ENCODE measurements at places on chromosomes 6 and 20.
A peak's percentile ranks its signal among the peaks of the same experiment; 100 is the strongest.

DNA sequence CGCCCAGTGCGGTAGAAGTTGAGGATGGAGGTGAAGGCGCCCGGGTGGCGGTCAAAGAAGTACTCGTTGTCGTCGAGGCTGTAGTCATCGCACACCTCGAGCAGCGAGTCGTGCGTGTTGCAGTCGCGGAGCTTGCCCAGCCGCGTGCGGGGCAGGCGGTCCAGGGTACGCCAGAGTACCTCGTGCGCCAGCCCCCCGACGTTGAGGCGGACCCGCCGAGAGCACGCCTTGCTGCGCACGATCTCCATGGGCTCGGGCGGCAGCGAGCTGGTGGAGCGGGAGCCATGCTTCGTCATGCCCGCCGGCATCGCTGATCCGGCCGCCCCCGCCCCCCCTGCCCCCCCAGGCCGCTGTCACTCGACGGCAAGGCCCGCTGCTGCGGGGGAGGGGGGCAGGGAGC is 295 bp downstream of the KCNB1 start:
- DNase-seq = no peak

- DNase-seq = no peak
Measured at GRCh38 chr6:3370361-3371221, 86.3 kb downstream of the SLC22A23 start.

GRCh38 chr6:53532061-53532797 is 12.7 kb downstream of the GCLC start:
- no peak for DNase-seq

- DNase-seq = no peak
Measured at GRCh38 chr6:136347847-136348246, 58.2 kb upstream of the BCLAF1 start.

DNA sequence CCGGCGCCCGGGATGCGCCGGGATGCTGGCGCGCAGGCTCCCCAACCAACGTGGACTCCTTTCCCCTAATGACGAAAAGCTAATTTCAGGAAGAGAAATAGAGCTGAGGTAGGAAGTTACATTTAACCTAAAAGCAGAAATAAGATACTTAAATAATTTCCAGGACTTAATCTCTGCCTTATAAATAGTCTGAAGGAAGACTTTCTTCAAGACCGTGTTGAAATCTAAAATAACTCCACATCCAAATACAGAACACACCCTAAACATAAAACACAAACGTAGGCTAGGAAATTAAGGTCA is 1.3 kb downstream of the ASF1A start:
- DNase-seq = no peak

DNA sequence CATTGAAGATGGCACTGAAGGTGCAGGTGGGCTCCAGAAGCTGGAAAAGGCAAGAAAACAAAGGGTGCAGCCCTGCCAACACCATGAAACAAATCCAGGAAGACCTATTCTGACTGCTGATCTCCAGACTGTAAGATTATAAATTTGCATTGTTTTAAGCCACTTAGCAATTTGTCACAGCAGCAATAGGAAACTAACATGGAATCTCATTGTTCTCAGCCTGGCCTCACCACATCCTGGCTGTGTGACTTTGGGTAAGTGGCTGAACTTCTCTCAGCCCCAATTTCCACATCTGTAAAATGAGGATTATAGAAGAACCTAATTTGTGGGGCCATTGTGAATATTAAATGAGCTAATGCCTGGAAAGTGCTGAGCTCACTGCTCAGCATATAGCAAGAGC is 160.4 kb upstream of the MAFB start:
- no peak for DNase-seq

- DNase-seq = no peak
Measured at GRCh38 chr6:153624528-153624927, 414.5 kb upstream of the OPRM1 start.

DNA sequence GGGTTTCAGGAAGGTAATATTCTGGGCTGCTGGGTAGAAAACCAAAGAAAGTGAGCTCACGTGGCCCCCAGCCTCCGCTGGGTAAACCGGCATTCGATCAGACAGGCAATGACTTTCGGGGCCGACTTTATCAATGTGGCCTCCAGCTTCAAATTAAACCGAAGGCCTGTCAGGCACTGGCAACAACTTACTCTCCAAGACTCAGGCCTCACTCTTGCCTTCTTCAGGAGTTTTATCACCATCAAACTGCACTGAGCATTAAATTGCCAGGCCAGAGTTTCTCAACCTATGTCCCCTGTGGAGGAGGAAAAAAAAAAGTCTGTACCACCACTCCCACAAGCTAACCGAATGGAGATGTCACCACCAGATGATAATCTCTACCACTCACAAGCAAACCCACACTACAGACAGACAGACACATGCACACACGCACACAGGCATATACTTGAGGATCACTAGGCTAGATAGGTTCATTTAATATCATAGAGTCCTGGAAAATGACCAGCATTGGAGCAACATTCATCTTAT is 1.1 kb upstream of the MBOAT1 start:
- DNase-seq = no peak

DNA sequence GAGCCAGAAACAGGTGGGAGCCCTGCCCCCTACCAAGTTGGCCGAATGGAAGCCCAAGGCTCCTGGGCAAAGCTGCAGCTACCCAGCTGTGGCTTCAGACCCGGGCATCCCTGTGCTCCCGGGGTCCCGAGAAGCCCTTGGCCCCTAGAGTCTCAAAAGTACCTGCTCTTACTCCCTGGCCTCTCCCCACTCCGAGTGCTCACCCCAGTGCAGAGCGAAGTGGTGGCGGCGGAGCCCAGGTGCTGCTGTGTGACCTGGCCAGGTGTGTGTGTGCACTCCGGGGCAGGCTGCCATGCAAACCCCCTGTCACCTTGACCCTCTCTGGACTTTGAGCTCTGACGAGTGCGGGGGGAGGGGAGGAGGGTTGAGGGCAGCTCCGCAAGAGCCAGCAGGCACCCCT is 493.8 kb upstream of the MANEA start:
- DNase-seq = no peak

DNA sequence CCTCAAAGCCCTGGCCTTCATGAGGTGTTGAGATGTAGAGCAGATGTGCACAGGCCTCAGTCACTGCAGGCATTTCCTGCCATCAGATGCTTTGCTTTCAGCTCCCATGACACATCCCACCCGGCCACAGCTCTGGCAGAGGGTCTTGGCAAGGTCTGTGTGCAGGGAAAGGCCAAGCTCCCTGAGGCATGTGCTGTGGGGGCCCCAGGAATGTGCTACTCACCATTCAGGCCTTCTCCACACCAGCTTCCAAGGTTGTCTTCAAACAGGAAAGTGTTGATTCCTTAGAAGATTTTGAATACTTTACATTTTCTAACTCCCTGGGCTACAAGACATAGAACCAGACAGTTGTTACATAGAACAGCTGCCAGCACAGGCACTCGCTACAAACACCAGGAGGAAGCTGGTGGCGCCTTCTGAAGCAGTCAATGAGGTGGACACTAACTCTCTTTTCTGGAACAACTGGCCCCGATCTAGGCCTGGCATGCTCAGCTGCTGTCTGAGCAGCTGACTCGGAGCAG is 27.8 kb downstream of the CASS4 start:
- DNase-seq = no peak

GRCh38 chr6:148249160-148249559 is 93.5 kb upstream of the SASH1 start:
- DNase-seq = no peak

DNA sequence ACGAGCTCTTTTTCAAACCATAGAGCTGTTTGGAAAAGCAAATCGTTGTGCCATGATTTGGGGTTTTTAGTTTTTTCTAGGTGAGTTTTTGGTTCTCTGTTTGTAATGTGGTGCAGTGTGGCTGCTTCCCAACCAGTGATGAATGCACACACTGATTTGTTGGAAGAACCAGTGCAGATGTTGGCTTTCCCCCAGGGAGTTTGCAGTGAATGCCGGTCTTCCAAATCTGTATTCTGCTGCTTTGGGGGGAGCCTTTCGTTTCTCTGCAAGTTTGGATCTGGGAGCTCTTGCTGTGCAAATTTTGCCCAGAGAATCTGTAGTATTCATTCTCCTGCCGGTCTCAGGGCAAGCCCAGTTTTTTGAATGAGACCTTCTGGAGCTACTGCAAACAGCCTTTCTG is 14.5 kb downstream of the HECA start:
- no peak for DNase-seq

DNA sequence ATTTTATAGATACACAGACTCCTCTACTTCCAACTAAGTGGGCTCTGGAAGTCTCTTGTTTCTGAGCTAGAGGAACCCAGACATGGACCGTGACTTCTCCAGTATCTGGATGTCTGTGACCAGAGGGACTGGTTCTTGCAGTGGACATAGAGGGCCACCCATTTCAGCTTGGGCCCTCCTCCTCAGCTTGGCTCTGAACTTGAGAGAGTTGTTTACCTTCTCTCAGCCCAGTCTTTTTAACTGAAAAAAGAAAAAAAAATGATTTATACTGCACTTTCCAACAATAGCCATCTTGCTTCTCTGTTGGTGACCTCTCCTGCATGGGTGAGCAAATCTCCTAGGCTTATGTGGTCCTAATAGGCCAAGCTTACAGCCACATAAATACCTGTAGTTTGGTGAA is 60.3 kb upstream of the TMEM181 start:
- no peak for DNase-seq

DNA sequence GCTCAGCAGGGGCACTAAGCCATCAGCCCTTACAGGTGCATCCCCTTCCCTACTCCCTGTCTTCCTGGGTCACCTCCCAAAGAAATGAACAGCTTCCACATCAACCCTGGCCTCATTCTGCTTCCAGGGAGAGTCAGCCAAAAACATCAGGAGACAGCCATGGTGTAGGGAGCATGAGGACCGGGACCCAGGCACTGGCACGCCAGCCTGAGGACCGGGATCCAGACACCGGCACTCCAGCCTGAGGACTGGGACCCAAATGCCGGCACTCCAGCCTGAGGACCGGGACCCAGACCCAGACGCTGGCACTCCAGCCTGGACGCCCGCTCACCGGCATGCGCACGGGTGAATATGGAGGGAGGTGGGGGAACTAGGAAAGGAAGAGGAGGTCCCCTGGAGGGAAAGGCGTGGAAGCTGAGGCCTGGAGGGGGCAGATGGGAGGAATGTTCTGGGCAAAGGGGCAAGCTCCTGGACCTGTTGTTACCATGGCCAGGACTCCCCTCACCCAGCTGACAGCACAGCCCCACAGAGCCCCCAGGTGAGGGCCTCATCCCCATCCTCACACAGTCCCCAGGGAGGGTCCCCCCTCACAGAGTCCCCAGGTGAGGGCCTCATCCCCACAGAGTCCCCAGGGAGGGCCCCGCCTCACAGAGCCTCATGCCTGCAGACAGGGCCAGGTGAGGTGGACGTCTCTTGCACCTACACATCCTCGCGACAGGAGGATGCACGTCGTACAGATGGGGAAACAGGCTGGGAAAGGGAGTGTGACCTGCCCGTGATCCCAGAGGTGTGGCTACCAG is 26.0 kb upstream of the MRGBP start:
- no peak for DNase-seq

GRCh38 chr6:14047151-14047740 is 70.3 kb upstream of the CD83 start:
- no peak for DNase-seq

GRCh38 chr6:3280866-3281465 is 22.2 kb downstream of the PSMG4 start:
- no peak for DNase-seq

GRCh38 chr6:119720160-119720559 is 370.6 kb upstream of the MAN1A1 start:
- DNase-seq = no peak

DNA sequence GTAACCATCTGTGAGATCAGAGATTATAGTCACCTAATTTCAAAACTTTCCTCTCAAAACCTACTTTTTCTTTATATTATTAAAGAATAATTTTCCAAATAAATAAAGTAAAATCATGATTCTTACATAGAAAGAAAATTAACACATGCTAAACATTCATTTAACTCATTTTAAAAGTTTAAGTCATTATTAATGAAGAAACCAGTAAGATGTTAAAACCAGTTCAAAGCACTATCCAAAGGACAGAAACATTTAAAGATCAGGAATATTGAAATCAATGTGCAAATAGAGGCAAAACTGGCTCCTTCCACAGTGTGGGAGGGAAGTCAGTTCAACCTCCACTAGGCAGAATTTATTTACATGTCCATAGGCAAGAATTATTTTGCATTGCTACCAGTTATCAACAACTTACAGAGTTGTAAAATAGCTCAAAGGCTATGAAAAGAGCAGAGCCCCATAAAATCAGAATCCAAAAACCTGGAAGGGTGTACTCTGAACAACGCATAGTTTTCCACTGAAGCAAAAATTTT is 146.9 kb downstream of the KHDC1L start:
- DNase-seq = no peak

- DNase-seq = no peak
Measured at GRCh38 chr6:7145885-7146828, 38.4 kb downstream of the RREB1 start.

- DNase-seq = peak; percentile 77
Measured at GRCh38 chr6:7137335-7138045, 29.7 kb downstream of the RREB1 start.

DNA sequence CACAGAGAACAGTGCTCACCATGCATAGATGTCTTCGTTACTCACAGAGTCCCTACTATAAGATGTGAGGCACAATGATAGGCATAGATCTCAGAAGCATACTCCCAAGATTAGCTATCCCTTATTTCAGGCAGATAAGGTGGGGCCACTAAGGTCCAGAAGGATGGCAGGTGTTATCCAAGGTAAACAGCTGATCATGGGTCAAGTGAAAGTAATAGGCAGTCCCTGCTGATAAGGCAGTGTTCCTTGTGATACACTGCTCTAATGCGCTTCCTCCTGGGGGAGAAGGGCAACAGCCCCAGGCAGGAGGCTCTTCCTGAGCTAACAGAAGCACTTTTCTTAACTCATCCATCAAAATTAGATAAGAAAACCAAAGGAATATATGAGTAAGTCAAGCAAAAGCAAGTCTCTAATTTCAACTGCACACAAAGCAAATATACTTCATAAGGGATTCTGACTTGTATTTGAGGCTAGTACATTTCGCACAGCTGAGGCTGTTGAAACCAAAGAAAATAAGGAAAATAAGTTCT is 42.2 kb downstream of the METTL24 start:
- DNase-seq = no peak

GRCh38 chr6:122817766-122818165 is 28.7 kb downstream of the SMPDL3A start:
- no peak for DNase-seq

- no peak for DNase-seq
Measured at GRCh38 chr6:47741807-47742206, 40.0 kb upstream of the OPN5 start.

DNA sequence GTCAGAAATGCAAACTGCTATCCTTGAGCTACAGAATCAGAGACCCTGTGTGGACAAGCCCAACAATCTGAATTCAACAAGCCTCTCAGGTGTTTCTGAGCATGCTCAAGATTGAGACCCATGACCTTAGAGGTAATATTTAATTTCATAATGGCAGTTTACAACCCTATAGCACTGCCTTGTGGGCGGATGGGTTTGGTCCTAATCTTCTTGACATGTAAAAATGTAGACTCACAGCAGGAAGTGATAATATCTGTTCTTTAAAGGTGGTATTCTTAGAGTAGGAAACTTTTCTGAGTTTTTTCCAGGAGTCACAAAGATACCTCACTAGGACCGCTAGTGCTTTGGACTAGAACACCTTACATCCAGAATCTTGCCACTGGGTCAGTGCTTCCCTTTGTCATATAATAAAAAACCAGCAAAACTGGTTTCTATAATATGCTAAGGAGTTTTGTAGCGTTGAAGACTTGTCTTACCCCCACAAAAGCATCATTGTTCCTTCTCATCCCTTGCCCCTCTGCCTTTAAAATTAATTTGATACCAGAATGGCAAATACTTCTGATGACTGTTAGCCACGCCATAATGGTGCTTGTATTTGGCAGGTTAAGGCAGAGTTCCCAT is 52.6 kb downstream of the E2F3 start:
- DNase-seq = no peak

GRCh38 chr20:41391587-41392001 is 25.0 kb upstream of the EMILIN3 start:
- DNase-seq = no peak

- DNase-seq = no peak
Measured at GRCh38 chr20:63310265-63310991, 17.4 kb downstream of the COL20A1 start.

All from HAP-1 (cell line).